Activated T-helper 1 cell treated with anti-CD3 and anti-CD28 coated beads, Interleukin-2, amount 50 U/mL, for 16 hours (primary cell): ENCODE measurements at places on chromosomes 6 and 20.

- DNase-seq = no peak
Measured at GRCh38 chr20:22509090-22509842, 75.1 kb downstream of the FOXA2 start.

GRCh38 chr20:40651151-40651550 lies 37.9 kb downstream of the MAFB start:
- DNase-seq = no peak

DNA sequence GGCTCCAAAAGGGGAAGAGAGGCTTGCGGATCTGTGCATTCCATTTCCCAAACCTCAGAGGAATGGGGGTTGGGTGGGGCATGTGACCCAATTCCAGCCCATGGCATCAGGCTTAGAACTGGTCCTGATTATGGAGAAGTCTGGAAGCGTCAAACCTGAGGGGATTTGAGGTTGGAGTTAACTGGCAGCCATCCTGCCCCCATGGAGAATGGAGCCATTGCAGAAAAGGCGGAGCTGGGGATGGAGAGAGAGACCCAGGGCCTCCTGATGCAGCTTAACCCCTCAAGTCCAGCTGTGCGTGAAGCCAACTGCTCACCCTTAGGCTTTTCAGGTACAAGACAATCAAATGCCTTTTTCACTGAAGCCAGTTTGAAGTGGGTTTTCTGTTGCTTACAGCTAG lies 9.9 kb upstream of the SDCBP2 start:
- no peak for DNase-seq

- DNase-seq = no peak
Measured at GRCh38 chr6:56764081-56764566, 121.4 kb upstream of the DST start.

DNA sequence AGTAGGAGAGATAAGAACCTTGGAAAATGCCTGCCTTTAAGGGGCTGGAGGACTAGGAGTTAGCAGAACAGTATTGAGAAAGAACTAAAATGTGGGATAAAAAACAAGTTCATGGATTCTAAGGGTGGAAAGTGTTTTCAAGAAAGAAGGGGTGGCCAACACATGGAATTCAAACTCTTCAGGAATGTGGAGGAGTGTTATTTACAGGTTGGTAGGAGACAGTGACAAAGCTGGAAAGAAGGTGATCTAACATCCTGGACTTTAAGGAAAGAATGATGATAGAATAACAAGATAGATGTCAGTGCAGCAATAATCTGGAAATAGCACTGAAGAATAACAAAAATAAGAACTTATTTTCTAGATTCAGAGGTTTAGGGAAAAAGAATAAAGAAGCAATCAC lies 54.0 kb upstream of the TNFRSF21 start:
- no peak for DNase-seq

- DNase-seq = no peak
Measured at GRCh38 chr6:110951008-110951407, 7.5 kb upstream of the GTF3C6 start.

- no peak for DNase-seq
Measured at GRCh38 chr6:1587977-1588376, 21.7 kb upstream of the FOXC1 start.

DNA sequence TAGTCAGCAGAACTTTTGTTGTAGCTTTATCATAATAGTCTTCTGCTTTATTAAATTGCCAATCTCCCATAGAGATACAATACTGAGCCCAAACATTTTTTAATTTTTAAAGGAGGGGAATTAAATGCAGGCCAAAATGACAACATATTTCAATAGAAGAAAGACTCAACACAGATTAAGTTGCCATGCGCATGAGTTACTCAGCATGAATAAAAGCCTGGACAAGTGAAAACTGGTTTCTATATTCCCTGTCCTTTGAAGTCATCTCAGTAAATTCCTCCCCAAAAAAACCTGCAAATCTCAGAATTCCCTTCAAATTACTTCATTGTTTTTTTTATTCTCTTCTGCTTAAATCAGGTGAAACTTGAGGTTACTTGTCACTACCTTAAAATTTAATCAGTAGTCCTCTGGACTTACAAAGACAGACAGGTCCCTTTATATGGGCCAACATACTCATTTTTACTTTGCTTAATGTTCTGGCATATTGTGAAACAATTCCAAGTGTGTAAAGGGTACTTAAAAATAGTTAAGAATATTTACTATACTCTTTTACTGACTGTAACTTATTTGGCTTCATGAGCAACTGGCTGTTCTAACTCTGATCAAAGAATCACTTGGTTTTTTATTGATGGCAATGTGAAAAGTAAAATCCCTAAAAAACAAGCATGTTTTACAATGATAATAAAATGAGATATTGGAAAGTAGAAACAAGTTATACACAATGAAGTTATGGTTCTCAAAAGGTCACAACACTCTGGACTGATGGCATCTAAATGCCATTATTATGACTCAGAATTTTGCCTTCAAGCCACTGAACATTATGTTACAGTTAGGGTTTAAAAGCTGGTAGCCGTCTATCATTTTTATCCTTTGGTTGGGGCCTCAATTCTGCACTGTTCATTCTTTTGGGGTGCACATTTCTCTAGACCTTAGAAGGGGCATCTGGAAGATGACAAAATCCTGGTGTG lies 49.9 kb upstream of the COL21A1 start:
- DNase-seq = no peak

GRCh38 chr6:132253211-132253610 lies 148.1 kb downstream of the MOXD1 start:
- no peak for DNase-seq

DNA sequence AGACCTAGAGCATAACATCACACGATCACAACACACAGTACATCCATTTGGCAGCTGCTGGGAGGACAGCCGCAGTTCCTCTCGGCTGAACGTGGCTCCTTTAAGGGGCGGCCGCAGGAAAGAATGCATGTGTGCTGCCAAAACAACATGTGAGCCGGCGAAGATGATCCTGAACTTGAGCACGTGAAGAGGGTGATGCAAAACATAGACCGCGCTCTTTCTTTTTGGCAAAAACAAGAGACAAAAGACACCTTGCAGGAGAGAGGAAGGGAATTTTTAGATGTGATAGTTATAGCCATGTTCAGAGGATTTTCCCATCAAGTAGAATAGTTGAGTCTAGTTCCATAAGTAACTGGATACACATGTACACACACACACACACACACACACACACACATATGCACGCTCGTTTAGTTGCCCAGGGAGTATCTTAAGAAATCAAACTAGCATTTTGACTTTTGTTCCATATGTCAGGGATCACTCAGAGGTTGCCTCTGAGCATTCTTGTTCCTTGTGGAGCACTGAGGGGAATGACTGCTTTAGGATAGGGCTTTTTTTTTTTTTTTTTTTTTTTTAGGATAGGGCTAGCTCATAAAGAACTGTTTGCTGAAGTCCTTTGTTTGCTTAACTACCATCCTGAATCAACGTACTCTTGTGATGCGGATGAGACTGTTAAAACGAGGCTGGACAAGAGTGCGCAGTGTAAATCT lies 21.7 kb upstream of the RANBP9 start:
- DNase-seq = no peak

DNA sequence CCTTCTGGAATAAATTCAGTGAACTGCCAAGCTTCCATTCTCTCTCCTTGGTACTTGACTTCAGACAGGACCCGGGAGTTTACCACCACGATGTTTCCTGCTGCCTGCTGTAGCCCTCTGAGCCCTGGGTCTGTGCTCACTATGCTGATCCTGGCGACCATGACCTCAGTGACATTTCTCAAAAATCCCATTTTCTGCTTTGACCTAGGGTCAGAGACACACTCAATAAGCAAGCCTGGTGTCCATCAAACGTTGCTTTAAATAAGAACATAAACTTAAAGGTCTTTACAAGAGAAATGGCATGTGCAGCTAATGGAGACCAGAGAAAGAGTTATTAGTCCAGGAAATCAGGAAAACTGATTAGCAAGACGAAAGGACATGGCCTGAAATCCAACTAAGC lies 509.7 kb upstream of the SULF2 start:
- no peak for DNase-seq

DNA sequence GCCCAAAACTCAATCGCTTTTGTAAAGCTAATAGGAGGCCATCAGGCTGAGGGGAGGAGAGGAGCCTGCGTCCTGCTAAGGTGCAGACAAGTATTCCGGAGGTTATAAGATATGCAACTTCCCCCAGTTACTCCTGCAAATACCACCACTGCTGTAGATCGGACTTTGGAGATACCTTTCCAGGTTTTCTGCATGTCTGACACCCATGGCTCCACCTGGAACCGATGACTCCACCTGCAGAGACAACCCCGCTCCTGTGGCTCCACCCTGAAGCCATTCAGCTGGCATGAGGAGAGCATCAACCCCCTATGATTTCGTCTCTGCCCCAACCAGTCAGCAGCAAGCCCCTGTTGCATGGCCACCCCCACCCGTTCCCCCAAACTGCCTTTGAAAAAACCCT lies 59.7 kb upstream of the SAMD5 start:
- no peak for DNase-seq

GRCh38 chr6:28586324-28586723 lies 60.6 kb downstream of the GPX5 start:
- no peak for DNase-seq

DNA sequence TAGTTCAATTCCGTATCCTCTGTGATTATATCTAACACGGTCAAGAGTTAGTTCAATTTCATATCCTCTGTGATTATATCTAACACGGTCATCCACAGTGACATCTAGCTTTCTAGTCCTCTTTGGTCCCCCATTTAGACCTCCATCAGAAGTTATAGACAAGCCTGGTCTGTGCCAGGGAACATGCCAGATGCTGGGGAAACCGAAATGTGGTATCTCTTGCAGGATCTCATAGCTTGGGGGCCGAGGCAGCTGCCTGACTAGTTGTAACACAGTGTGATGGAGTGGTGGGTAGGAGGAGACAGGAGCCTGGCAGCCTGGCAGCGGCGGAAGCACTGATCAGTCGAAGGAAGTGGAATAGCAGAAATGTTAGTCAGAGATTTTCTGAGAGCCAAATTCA lies 13.8 kb upstream of the SMOC2 start:
- no peak for DNase-seq

- DNase-seq = no peak
Measured at GRCh38 chr6:132669690-132670291, 10.8 kb upstream of the TAAR1 start.

- no peak for DNase-seq
Measured at GRCh38 chr6:91751526-91751925, 1164.7 kb upstream of the MAP3K7 start.

- DNase-seq = no peak
Measured at GRCh38 chr20:41386502-41387427, 20.1 kb upstream of the EMILIN3 start.

DNA sequence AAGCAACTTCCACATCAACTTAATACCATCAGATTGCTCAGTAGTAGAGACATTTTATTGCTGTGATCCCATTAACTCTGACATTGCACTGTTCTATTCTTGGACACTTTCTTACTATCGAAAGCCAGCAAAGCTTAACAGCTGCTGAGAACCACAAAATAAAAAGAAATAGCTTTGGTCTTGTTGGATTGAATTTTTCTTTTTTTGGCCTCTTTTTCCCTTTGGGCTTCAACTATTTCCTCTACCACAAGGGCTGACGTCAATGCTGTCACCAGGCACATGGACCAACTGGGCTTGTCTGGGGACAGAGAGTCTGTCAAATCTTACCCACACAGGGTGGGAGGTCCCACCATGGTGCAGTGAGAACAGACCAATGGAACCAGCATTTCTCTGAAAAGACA lies 63.4 kb upstream of the ENPP5 start:
- DNase-seq = no peak

GRCh38 chr6:156508923-156509322 lies 268.3 kb upstream of the ARID1B start:
- DNase-seq = no peak

DNA sequence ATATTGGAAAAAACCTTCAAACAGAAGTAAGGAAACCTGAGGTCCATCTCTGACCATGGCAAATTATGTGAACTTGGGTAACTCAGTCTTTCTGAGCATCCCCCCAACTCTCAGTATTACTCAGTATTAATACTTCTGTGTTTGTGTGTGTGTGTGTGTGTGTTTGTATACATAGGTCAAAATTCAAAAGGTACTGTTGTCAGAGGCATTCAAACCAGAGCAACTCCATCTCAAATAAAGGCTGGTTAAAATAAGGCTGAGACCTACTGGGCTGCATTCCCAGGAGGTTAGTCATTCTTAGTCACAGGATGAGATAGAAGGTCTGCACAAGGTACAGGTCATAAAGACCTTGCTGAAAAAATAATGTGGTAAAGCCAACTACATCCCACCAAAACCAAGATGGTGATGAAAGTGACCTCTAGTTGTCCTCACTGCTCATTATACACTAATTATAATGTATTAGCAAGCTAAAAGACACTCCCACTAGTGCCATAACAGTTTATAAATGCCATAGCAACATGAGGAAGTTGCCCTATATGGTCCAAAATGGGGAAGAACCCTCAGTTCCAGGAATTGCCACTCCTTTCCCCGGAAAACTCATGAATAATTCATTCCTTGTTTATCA lies 33.3 kb upstream of the SLC22A16 start:
- DNase-seq = no peak

- no peak for DNase-seq
Measured at GRCh38 chr20:52244702-52245101, 53.1 kb upstream of the ZFP64 start.

DNA sequence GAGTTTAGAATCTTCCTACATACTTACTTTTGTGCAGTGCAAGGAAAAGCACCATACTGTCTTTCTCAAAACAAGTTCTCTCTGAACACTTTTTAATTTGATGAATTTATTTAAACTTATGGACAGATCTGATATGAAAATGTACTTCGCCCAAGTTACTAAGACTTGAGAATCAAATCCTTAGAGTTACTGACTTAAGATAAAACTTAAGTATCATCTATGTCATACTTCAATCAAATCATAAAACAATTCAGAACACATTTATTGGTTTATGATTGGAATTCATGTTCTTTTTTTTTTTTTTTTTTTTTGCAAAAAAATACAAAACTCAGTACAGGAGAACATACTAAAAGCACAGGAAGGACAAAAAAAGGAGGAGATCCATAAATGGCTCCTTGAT lies 77.7 kb downstream of the MBOAT1 start:
- DNase-seq = no peak

- no peak for DNase-seq
Measured at GRCh38 chr20:13883425-13883824, 98.6 kb downstream of the NDUFAF5 start.

DNA sequence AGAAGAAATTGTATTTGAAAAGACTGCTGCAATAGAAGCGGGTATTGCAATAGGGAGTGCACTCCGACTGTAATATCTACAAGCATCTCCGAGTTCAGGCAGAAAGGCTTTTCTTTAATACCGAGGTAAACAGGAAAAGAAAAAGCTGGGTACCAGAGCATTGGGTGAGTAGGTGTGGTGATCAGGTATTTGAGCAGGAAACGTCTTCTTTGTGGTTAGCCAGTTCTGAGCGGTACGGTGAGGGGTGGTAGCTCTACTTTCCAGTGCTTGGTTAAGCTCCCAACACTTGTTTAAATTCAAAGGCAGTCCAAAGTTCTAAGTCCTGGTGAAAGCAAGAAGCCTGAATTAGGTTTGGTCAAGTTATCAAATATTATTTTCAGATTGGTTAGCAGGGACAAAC lies 404.1 kb downstream of the LMBRD1 start:
- no peak for DNase-seq
